ENCODE measurements at places on chromosomes 12 and 14.

- no peak for DNase-seq
Measured at GRCh38 chr14:52848626-52849025, 57.2 kb upstream of the GNPNAT1 start.

DNA sequence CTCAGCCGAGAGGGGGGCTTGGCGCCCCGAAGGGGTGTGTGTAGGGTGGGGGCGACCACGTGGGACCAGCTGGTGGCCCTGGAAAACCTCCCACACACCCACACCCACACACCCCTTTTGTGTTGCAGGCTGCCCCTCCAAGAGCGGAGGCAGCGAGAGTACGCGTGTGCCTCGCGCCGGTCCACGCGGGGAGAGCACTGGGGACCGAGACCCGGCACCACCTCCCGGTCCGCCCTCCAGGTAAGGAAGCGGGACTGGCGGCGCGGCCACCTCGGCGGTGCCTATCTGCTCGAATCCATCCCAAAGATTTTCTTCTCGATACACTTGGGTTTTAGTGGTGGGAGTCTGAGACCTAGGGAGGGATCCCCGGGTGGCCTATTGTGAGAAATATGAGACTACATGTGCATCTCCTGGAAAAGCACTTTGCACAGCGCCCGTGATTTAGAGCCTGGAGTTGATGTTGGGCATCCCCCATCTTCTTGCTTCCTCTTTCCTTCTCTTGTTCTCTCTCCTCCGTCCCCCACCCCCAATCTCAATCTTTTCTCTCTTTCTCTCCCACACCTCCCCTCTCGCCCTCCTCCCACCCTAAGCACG, 393 bp downstream of the SYT1 start:
- no peak for DNase-seq

DNA sequence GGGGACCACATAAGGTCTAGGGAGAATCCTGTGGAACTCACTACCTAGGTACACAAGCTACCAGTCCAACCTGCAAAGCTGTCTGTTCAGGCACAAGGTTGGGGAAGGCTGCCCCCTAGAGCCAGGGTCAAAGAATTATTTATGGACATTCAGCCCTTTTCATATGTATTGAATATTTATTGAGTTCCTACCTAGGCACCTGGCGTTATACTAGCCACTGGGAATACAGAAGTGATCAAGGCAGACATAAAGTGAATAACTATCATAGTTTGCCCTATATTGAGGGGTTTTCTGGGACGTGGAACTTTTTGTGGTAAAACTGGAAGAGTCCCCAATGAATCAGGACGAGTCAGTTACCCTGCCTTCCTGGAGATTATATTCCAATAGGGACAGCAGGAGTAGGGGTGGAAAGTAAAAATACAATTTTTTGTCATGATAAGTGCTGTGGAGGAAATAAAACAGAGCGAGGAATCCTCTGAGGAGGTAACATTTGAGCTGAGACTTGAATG, 5.8 kb upstream of the SLC48A1 start:
- no peak for DNase-seq

GRCh38 chr12:113643177-113643974, 171.7 kb upstream of the LHX5 start:
- DNase-seq = no peak

DNA sequence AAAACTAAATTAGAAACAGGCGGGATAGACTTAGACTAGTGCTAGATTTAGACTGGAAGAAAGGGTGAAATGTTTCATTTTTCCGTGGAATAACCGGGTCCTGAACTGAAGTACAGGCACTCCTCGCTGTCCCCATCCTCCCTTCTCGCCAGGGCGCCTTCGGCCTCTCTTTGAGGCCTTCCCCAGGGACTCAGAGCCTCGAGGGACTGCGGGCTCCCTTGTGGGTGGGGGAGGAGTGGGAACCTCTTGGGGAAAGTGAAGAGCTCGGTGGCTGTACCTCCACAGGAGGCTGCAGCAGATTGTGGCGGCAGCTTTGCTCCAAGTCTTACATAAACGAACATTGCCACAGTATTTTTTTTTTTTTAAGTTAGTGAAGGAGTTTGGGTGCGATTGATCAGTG, 1988.8 kb upstream of the FLRT2 start:
- DNase-seq = no peak

GRCh38 chr12:97097734-97098133, 190.7 kb downstream of the NEDD1 start:
- DNase-seq = no peak

GRCh38 chr12:90479237-90479636, 475.7 kb downstream of the CCER1 start:
- DNase-seq = no peak

DNA sequence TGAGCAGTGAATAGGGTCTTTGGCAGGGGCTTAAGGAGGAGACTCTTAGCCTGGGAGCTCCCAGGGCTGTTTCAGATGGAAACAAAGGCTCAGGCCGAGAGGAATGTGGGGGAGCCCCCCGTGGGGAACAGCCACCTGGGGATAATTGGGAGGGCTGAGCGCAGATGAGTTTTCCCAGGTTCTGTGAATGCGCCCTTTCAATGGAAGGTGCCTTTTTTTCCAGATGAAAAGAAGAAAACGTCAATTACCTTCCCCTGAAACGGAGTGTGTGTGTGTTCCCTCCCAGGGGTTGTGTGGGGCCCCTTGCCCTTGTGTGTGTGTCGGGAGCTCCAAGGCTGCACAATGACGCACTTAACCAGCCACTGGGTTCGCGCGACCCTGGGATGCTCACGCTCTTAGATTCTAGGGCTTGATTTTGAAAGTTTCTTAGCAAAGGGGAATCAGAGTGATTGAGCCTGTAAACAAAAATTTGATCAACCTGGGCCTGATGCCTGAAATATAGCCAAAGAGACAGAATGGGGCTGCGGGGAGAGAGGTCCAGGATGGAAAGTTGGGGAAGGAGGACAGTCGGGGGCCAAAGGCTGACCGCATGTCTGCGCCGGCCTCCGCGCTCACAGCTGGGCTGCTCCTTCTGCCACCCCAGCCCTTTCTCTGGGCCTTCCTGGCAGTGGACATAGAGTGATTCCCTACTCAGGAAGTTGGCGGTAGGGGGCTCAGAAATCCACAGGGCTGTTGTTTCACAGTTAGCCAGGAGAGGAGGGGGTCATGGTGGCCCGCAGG, 14.6 kb downstream of the MEG3 start:
- DNase-seq = no peak

DNA sequence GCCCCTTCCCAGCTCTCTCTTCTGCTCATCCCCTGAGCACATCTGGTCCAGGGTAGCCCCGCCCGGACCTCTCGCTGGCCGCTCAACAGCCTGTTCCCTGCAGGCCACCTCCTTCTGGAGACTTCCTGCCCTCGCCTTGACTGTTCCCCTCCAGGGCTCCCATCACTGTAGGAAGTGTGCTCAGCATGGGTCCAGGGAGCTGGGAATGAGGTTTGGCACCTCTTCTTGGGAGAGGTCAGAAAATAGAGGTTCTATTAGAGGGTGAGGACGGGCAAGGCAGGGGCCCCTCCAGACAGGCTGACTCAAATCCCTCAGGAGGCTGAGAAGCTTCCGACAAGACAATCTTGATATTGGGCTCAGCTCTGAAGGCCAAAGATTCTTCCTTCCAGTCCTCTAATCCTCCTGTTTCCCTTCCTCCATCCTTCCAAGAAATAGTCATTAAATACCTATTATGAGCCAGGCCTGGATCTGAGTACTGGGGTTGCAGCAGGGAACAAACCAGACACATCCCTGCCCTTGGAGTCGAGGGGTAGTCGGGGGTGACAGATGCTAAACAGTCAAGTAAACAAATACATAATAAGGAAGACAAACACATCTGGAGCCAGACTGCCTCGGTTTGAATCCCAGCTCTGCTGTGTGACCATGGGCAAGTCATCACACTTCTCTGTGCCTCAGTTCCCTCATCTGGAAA, 30.6 kb downstream of the CMKLR1 start:
- DNase-seq = no peak

DNA sequence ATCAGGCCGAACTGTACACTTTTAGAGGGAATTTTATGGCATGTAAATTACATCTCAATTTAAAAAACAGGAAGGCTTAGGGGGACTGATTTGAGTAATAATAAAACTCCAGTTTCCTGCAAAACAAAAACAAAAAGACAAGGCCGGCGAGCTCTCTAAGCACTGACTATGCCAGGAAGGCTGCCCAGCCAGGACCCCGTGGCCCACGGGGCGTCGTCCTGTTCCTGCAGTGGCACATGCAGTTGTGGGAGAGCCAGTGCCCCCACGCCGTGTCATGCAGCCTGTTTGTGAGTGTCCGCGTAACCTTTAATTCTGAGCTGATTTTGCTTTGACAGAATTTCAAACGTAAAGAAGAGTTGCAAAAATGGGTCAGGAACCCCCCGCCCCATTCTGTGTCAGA, 10.5 kb downstream of the XRCC3 start:
- DNase-seq = no peak

GRCh38 chr12:121093487-121093891, 39.2 kb upstream of the P2RX7 start:
- no peak for DNase-seq

- no peak for DNase-seq
Measured at GRCh38 chr12:40752011-40752410, 59.8 kb downstream of the CNTN1 start.

GRCh38 chr12:40569626-40570179, 122.5 kb upstream of the CNTN1 start:
- DNase-seq = no peak
